ENCODE measurements at places on chromosomes 11 and 22.

DNA sequence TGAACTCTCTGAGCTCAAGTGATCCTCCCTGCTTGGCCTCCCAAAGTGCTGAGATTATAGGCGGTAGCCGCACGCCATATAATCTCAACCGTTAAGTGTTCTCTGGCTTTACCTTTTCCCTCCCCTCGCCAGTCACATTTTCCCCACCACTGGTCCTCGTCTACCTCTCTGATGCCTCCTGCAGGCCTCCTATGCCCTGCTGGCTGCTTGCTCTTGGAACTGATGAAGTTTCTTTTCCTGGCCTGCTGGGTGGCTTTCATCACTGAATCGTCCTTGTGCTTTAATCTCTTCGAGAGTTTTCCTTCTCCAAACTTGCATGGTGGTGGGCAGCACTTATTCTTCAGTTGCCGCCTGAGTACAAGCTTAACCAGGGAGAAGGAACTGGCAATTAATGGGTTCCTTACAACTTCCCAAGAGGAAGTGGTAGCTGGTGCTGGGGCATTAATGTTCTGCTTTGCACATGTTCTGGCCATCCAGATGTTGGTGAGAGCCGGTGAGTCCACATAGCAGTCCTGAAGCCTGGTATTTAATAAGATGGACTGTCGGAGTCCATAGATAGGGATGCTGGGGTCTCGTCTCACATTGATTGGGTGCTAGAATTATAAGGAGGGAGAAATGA is 1.3 kb downstream of the C22orf31 start:
- H3K27ac ChIP-seq: no peak overlapping the region
- peaks cover 22% of the 10 kb centered on the region for H3K27me3 ChIP-seq
- no peak for DNase-seq
- H3K4me1 ChIP-seq: peaks cover 3% of the 10 kb centered on the region

DNA sequence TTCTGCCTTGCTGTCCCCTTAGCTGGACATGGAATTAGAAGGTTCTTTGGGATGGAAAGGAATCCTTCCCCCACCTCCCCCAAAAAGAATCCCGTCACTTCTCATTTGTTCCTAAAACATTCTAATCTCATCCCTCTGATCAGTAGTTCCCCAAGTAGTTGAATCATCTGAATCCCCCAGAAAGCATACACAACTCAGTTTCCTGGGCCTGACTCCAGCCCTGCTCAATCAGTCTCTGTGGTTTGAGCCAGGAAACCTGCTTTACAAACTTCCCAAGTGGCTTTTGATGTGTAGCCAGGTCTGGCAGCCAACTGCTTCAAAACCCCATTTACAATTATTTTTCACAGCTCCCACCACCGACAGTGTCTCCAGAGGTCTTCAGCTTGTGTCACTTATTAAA is 20.2 kb downstream of the C22orf31 start:
- no peak for DNase-seq
- no peaks in the 10 kb centered on the region for H3K4me1 ChIP-seq
- H3K27ac ChIP-seq: no peak overlapping the region
- peaks cover under 1% of the 10 kb centered on the region for H3K36me3 ChIP-seq
- no peak overlapping the region for H3K4me3 ChIP-seq

- no peaks in the 10 kb centered on the region for H3K36me3 ChIP-seq
- H3K27me3 ChIP-seq: peaks cover 5% of the 10 kb centered on the region
- H3K4me3 ChIP-seq: no peak overlapping the region
- DNase-seq: no peak
These were observed 28.5 kb downstream of the LINC01488 start for GRCh38 chr11:69509846-69510390.

DNA sequence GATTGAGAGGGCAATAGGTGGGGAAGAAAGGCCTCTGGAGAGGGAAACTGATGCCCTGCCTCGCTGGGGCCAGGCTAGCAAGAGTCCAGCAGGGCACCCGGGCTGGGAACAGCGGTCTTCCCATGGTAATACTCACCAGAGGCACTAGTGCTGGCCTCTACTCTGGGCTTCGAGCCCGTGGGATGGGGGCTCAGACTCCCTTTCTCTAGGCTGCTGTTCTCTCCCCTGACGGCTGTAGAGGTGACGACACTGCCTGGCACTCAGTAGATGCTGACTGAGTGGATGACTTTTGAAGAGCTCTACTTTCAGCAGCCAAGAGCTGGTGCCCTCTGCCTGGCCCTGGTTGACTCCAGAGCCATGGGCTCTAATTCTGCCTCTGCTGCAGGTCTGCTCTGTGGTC is 818 bp upstream of the C1QTNF4 start:
- peaks cover 29% of the 10 kb centered on the region for H3K27me3 ChIP-seq
- no peak overlapping the region for H3K4me3 ChIP-seq

- DNase-seq: no peak
- no peaks in the 10 kb centered on the region for H3K4me1 ChIP-seq
- no peak overlapping the region for H3K4me3 ChIP-seq
- no peaks in the 10 kb centered on the region for H3K36me3 ChIP-seq
- no peak overlapping the region for H3K27ac ChIP-seq
These were observed 4202.2 kb upstream of the OR11H1 start for GRCh38 chr22:11325767-11326166.

DNA sequence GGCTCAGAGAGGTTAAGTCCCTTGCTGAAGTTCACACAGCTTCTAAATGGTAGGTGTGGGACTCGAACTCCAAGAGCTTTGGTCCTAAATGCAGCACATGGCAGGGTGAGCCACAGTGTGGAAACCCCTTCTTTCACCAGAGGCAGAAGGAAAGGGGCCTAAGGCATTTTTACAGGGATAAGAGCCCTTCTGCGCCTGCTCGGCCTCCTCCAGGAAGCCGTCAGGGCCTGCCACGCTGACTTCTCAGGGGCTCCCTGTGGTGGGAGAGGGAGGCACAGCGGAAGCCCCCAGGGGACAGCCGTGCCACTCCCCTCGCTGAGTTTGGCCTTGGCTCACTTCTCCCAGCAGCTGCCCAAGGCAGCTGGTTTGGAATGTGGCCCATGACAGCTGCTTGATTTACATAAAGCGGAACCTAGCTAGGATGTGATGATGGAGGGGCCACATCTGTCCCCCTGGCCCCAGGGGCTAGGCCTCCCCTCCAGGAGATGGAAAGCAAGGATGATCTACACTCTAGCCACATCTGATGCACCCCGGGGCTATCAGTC is 35.4 kb downstream of the CD82 start:
- peak; percentile 35 for DNase-seq
- peaks cover 88% of the 10 kb centered on the region for H3K4me1 ChIP-seq
- peaks cover 71% of the 10 kb centered on the region for H3K36me3 ChIP-seq
- H3K4me3 ChIP-seq: no peak overlapping the region

- peaks cover 32% of the 10 kb centered on the region for H3K4me1 ChIP-seq
- peaks cover 14% of the 10 kb centered on the region for H3K36me3 ChIP-seq
- H3K4me3 ChIP-seq: no peak overlapping the region
- no peak for DNase-seq
- H3K27me3 ChIP-seq: peaks cover 23% of the 10 kb centered on the region
- no peak overlapping the region for H3K27ac ChIP-seq
These were observed 14.3 kb downstream of the MTFP1 start for GRCh38 chr22:30439836-30440235.

DNA sequence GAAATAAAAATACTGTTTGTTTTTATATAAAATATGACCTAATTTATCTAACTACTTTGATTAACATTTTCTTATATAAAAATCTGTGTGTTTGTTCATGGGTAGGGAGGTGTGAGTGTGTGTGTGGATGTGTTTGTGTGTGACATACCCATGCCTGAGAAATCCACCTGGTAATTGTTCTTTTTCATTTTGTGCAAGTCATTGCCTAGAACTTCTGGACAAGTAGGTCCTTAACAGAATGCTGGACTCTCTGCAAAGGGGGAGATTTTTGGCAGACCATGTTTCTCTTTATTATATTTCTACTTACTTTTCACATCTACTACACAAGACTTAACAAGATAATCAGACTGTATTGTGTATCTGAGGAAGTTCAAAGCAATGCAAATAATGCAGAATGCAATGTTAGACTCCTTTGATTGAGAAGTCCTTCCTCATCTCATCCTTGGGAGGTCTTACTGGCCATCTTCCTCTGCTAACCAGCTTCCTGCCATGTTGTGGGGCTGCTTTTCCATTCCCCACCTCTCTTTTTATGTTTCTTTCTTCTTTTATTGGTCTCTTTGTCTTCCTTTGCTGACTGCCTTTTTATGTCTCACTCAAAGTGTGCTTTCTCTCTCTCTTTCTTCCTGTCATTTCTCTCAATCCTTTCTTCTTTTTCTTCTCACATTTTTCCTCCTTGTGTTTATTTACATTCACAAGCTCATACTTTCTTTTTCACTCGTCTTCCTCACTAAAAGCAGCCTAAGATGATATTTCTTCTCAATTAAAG is 1017.0 kb upstream of the CNTN5 start:
- DNase-seq: no peak
- H3K27me3 ChIP-seq: no peaks in the 10 kb centered on the region
- H3K27ac ChIP-seq: no peak overlapping the region
- no peak overlapping the region for H3K4me3 ChIP-seq

DNA sequence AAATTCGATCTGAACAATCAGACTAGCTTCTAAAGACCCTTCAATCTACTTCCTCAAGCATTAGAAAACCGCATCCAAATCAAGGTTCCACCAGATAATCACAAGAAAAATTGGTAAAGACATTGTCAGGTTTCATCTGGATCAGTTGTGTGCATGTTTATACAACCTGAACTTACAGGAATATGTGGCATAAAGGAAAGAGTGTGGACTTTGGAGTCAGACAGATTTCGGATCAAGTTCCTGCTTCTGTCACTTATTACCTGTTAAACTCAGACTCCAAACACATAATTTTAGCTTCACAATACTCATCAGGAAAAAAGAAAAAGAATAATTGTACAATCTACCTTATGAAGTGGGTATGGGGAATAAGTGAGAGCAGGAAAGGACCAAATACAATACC is 80.5 kb downstream of the MPPED2 start:
- DNase-seq: no peak
- no peak overlapping the region for H3K4me3 ChIP-seq
- no peaks in the 10 kb centered on the region for H3K36me3 ChIP-seq
- peaks cover 16% of the 10 kb centered on the region for H3K27me3 ChIP-seq
- no peak overlapping the region for H3K27ac ChIP-seq

DNA sequence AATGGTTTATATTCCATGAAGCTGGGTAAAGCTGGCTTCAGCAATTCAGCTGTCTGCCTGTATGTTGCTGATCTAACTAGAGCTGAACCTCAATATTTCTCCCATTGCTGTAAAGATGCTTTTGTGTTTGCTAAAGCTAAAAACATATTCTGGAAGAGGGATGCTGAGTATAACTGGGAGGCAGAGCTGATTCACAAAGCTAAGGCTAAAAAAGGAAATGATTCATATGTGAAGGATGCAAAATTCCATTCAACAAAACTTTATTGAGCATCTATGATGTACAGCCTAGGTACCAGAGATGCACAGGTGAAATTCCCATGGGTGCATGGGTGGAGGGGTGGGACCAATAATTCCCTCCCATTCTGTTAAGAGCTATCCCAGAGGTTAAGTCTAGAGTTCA is 193.9 kb downstream of the KIF18A start:
- H3K27me3 ChIP-seq: no peaks in the 10 kb centered on the region
- no peak overlapping the region for H3K4me3 ChIP-seq

DNA sequence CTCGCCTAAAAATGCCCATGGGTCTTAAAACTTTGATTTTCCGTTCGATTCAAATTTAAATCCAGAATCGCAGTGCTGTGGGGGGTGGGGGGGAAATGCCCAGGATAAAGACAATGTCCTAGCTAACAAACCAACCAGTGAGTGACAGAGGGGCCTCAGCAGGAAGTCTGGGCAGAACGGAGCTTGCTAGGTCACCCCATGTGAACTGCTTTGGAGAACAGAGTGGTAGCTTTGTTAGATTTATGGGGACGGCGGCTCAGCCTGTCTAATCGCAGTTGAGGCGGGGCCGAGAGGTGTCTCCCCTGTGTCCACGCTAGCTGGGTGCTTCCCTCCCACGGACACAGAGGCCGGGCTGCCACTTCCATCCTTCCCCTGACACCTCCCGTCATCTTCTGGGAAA is 243.9 kb downstream of the CTTN start:
- no peak overlapping the region for H3K4me3 ChIP-seq
- peaks cover 20% of the 10 kb centered on the region for H3K27me3 ChIP-seq
- H3K27ac ChIP-seq: no peak overlapping the region
- no peak for DNase-seq
- H3K36me3 ChIP-seq: no peaks in the 10 kb centered on the region

GRCh38 chr11:96624126-96624525 is 234.3 kb downstream of the JRKL start:
- no peak for DNase-seq
- no peak overlapping the region for H3K27ac ChIP-seq
- no peak overlapping the region for H3K4me3 ChIP-seq
- H3K4me1 ChIP-seq: no peaks in the 10 kb centered on the region
- H3K36me3 ChIP-seq: no peaks in the 10 kb centered on the region

GRCh38 chr22:36816636-36817524 is at the start of gene PVALB:
Gene PVALB, minus strand, starts transcription at chr22:36817035. Its CDS starts 30 bp downstream, at chr22:36817005.
- H3K4me3 ChIP-seq: no peak within 1 kb of the TSS
- H3K27ac ChIP-seq: no peak within 1 kb of the TSS
- peak; percentile 18 for DNase-seq
- no peaks in the 10 kb centered on the region for H3K36me3 ChIP-seq

DNA sequence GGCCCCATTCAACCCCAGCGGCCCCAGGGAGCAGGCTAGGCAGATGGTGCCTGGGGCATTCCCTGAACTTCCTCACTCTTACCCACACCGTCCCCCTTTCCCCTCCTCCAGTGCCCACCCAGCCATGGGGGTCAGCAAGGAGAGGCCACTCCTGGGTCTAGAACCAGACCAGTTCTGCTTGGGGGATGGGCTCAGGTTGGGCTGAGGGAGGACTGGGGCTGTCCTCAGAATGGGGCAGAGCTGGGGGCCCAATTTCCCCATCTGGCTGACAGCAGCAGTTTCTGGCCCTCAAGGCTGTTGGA is 12.4 kb downstream of the SCYL1 start:
- no peaks in the 10 kb centered on the region for H3K27me3 ChIP-seq
- H3K27ac ChIP-seq: no peak overlapping the region
- peaks cover 10% of the 10 kb centered on the region for H3K36me3 ChIP-seq
- H3K4me1 ChIP-seq: peaks cover 12% of the 10 kb centered on the region
- H3K4me3 ChIP-seq: no peak overlapping the region
- DNase-seq: no peak

DNA sequence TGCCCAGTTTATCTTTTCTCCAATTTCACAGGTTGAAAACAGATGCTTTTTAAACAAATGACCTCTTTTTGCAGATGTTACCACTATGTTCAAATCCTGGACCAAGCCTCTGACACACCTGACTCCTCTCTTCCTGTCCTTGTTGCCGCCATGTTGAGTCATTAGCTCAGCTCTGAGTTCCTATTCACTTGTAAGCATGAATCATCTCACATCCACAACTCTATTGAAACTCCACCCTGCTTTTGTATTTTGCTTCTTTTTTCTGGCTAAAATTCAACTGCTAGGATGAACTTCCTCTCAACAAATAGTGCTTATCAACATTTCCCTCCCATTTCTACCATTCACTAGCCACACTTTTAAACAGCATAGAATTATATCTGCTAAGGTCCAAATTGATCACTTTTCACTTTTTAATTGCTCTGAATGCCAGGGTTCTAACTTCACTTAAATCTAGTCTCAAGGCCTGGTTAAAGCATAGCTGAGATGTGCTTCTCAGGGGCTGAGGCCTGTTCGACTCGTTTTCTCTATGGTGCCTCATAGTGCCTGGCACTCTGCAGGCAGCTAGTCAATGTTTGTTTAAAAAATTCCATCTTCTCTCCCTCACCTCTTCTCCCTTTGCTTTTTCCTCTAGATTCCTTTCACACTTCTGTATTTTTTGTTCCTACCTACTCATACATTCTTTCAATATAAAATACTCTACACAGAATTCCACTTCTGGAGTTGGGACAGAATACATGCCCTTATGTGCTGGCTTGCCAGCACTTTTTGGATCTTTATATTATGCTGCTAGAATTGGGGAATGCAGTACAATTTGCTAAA is 3.9 kb downstream of the JOSD1 start:
- no peaks in the 10 kb centered on the region for H3K27me3 ChIP-seq
- peak overlapping the region; percentile 90 for H3K4me3 ChIP-seq
- H3K4me1 ChIP-seq: peaks cover 50% of the 10 kb centered on the region
- H3K36me3 ChIP-seq: peaks cover 63% of the 10 kb centered on the region
- H3K27ac ChIP-seq: peak overlapping the region; percentile 87

All from activated CD8-positive, alpha-beta T cell treated with anti-CD3 and anti-CD28 coated beads for 36 hours (primary cell).